ENCODE measurements at places on chromosomes 3 and 15. TPM values are rescaled to one million over a fixed set of nuclear protein-coding genes. Genes with fewer than 3 reads are reported as not detected.

ZNF774 gene
- total RNA-seq = 2.5 TPM

PPARG gene
- 60.2 TPM for total RNA-seq

TTC23 gene
- total RNA-seq = 8.6 TPM

ITIH4 gene
- not detected for total RNA-seq

GRK7 gene
- not detected for total RNA-seq

SPSB4 gene
- not detected for total RNA-seq

SLC28A1 gene
- total RNA-seq = 0.08 TPM

HRG gene
- total RNA-seq = not detected

ROPN1 gene
- total RNA-seq = not detected

CLRN1 gene
- total RNA-seq = not detected

TMEM40 gene
- total RNA-seq = not detected

MINAR1 gene
- 0.25 TPM for total RNA-seq

FMN1 gene
- 11.5 TPM for total RNA-seq

GRCh38 chr3:16917256-16917935, 32.6 kb downstream of the PLCL2 start:
- DNase-seq = no peak

GRCh38 chr3:137105277-137105977, 147.6 kb downstream of the IL20RB start:
- DNase-seq = peak; percentile 79

GRCh38 chr15:89150287-89150686, 62.0 kb downstream of the ABHD2 start:
- DNase-seq = no peak

DNA sequence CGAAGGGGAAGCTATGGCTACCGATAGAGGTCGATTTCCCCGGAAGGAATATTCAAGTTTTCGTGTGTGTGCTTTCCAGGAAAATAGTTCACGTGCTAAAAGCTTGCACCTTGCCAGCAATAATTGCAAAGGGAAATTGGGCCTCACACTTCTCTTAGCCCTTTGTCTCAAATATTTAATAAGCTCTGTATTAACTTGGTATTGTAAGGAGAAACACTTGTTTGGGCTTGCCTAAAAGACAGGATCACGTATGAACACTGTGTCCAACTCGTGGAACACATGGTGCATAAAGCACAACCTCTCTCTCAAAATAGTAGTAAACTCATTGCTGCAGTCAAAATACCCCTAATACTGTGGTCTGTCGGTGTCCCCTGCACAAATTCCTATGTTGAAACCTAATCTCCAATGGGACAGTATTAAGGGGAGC, 352 bp upstream of the TMF1 start:
- no peak for DNase-seq

DNA sequence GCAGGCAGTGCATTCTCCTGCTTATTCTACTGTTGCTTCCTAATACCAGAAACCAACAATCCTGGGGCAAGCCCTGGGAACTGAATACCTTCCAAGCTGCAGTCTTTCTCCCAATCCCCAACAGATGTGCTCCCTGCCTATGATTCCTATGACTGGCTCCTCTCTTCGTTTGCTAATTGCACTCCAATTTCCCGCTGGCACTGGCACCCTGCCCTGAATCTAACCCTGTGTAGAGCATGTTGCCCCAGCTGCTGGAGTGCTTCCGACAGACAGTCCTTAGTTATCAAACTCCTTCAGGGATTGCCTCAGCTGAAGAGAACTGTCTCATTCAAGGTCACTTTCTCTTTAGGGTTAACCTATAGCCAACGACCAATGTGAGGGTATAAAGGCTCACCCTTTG, 214.1 kb downstream of the NECTIN3 start:
- DNase-seq = no peak

DNA sequence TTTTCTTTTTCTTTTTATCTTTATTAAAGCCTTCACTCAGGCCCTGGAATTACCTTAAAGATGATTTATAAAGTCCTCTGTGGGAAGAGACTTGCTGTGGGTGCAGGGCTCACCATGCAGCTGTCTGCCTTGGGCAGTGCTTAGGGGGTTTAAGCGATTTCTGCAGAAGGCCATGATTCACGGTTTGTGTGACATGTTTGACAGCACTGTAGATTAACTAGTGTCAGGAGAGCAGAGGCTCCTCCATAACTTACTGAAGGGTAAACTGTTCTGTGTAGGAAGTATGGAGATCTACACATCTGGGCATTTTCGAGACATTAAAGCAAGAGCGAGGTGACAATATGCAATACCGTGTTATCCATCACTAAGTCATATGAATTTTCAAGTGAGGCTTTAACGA, 137.7 kb downstream of the LRIG1 start:
- no peak for DNase-seq

- no peak for DNase-seq
Observed at GRCh38 chr15:49900006-49900902, 218.8 kb downstream of the ATP8B4 start.

DNA sequence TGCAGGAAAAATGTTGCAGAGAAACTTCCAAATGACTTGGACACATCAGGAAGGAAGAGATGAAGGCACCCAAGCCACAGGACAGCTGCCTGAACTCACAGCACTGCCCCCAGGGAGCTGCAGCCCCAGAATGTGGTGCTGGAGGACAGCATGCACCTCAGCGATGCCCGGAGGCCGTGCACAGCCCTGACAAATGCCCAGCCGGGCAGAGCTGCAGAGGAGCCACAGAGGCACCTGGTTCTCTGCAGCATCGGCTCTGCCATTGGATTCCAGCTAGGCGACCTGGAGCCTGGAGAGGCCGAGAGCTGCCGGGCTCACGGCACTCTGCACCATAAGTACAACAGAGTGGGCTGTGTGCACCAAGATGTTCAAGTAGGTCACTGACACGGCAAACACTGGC, 97.5 kb downstream of the OCA2 start:
- DNase-seq = no peak

- DNase-seq = no peak
Observed at GRCh38 chr3:126077754-126078153, 6.2 kb downstream of the SLC41A3 start.

- DNase-seq = peak; percentile 22
Observed at GRCh38 chr3:75294124-75294523, 370.0 kb upstream of the FRG2C start.

- no peak for DNase-seq
Observed at GRCh38 chr3:100910986-100911385, 82.2 kb downstream of the ABI3BP start.

DNA sequence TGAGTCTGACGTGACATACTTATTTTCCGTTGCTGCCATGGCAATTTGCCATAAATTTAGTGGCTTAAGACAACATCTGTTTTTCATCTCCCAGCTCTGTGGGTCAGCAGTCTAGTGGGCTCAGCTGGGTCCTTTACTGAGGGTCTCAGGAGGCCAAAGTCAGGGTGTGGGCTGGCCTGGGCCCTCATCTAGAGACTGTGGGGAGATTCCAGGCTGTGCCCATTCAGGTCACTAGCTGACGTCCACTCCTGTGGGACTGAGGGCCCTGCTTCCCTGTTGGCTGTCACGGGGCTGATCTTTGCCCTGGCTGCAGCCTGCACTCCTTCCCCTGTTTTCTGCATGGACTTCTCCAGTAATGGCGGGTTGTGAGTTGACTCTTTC, 19.1 kb downstream of the FGD5 start:
- no peak for DNase-seq

DNA sequence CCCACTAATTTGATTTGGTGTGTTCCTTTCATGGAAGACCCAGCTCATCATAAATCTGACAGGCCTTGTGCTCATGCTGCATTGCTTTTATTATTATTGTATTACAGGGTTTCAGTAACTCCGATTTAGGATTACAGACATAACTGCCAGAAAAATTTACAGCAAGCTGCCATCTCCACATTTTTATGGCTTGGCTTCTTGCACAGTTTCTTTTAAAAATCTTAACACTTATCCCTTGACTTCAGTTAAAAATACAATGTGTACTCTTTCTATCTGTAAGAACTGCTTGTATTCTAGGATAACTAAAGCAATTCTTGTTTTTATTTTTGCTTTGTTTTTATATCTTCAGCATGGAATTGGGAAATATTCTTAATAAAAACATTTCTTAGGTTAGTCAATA, 612.2 kb downstream of the DIPK2A start:
- DNase-seq = no peak

- DNase-seq = no peak
Observed at GRCh38 chr3:59001675-59002074, 48.1 kb downstream of the CFAP20DC start.

GRCh38 chr3:151383956-151384355, 597 bp downstream of the P2RY12 start:
- DNase-seq = no peak

GRCh38 chr3:187400756-187401155, 32.6 kb downstream of the RTP4 start:
- no peak for DNase-seq

GRCh38 chr15:39202641-39203040, 378.2 kb upstream of the THBS1 start:
- DNase-seq = no peak

DNA sequence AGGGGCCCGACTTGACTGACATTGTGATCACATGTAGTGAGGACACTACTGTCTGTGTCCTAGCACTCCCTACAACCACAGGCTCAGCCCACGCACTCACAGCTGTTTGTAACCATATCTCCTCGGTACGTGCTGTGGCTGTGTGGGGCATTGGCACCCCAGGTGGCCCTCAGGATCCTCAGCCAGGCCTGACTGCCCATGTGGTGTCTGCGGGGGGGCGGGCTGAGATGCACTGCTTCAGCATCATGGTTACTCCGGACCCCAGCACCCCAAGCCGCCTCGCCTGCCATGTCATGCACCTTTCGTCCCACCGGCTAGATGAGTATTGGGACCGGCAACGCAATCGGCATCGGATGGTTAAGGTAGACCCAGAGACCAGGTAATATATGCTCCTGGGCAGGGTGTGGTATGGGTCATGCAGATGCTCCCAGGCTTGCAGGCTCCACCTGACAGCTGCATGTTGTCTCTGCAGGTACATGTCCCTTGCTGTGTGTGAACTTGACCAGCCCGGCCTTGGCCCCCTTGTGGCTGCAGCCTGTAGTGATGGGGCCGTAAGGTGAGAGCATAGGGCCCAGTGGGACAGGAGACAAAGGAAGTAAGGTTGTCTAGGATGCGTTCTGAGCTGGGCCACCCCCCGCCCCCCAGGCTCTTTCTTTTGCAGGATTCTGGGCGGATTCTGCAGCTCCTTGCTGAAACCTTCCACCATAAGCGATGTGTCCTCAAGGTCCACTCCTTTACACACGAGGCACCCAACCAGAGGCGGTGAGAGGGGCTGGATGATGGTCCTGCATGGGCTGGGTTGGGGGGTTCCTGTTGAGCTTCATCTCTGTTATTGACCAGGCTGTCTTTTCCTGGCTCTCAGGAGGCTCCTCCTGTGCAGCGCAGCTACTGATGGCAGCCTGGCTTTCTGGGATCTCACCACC, 4.4 kb downstream of the DALRD3 start:
- DNase-seq = peak; percentile 60

DNA sequence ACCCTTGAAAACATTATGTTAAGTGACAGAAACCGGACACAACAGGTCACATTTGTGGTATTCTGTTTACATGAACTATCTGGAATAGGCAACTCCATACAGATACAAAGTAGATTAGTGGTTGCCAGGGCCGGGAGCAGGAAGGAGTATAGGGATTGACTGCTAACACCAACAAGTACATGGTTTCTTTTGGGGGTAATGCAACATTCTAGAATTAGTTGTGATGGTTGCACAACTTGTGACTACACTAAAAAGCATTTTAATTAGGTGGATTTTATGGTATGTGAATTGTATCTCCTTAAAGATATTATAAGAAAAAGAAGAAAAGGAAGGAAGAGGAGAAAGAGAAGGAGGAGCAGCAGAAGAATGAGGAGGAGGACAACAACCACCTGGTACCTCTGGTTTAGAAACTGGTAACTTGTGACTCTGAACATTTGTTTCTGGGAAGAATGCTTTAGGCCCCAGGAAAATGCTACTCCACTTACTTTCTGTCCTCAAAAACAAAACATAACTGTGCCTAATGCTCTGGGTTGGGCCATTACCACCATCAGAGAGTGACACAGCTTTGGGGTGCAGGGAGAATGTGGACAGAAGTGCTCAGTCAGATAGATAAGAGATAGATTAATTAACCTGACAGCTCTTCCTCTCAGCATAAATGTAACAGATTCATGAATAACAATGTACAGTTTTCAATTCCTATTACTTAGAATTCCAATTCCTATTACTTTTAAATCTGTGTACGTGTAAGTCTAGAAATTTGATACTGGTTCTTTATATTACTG, 20.3 kb downstream of the SETMAR start:
- no peak for DNase-seq

DNA sequence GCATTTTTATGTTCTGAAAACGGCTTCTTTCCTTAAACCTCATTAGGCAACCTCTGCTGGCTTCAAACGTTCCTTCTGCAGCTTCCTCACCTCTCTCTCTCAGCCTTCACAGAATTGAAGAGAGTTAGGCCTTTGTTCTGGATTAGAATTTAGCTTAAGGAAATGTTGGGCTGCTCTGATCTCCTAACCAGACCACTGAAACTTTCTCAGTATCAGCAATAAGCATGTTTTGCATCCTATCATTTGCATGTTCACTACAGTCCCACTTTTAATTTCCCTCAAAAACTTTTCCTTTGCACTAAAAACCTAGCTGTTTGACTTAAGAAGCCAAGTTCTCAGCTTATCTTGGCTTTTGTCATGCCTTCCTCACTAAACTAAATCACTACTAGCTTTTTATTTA, 49.5 kb downstream of the SMARCC1 start:
- DNase-seq = no peak

DNA sequence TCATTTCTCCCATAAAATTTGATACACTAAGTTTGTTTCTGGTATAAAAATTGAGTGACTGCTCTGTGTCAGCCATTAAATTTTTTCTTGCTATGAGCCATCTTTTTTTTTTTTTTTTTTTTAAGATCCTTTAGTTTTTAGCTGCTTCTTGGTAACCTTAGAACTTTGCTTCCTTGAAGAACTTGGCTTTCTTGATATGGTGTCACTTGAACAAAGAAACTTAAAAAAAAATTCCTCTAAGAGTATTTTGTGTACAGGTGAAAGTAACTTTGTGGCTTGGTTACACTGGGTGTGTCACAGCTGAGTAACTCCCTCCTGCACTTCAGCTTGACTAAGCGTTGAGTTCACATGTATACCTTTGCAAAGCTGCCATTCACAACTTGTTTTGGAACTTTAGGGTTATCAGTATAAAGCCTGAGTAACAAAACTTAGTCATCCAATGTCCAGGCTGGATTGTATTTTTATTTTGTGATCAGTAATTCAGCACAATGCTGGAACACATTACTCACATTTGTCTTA, 6.5 kb downstream of the CHD2 start:
- peak; percentile 67 for DNase-seq

GRCh38 chr3:112746675-112747280, 99.9 kb downstream of the CD200R1L start:
- no peak for DNase-seq

GRCh38 chr3:64359735-64360134, 134.5 kb upstream of the PRICKLE2 start:
- DNase-seq = no peak

- no peak for DNase-seq
Observed at GRCh38 chr3:11434017-11434526, 161.9 kb downstream of the ATG7 start.
